ENCODE measurements at places on chromosomes 4 and X. TPM values are rescaled to one million over a fixed set of nuclear protein-coding genes. Genes with fewer than 3 reads are reported as not detected.

- H3K27me3 ChIP-seq = no peaks in the 10 kb centered on the region
- H3K4me1 ChIP-seq = no peaks in the 10 kb centered on the region
- no peak overlapping the region for H3K4me3 ChIP-seq
- H3K36me3 ChIP-seq = peaks cover 19% of the 10 kb centered on the region
- no peak overlapping the region for H3K27ac ChIP-seq
- DNase-seq = no peak
Observed at GRCh38 chrX:19535476-19535875, 20.2 kb upstream of the MAP3K15 start.

- no peaks in the 10 kb centered on the region for H3K27me3 ChIP-seq
- H3K36me3 ChIP-seq = no peaks in the 10 kb centered on the region
- no peak overlapping the region for H3K4me3 ChIP-seq
- no peak overlapping the region for H3K27ac ChIP-seq
- no peak for DNase-seq
Observed at GRCh38 chr4:110977554-110977953, 354.7 kb upstream of the PITX2 start.

GRCh38 chr4:159481936-159482335 is 379.1 kb downstream of the RAPGEF2 start:
- no peak overlapping the region for H3K27ac ChIP-seq
- H3K36me3 ChIP-seq = no peaks in the 10 kb centered on the region
- H3K4me3 ChIP-seq = no peak overlapping the region
- no peak for DNase-seq
- no peaks in the 10 kb centered on the region for H3K4me1 ChIP-seq

- H3K4me3 ChIP-seq = no peak overlapping the region
- H3K27ac ChIP-seq = no peak overlapping the region
- DNase-seq = no peak
- no peaks in the 10 kb centered on the region for H3K4me1 ChIP-seq
Observed at GRCh38 chrX:131041667-131042066, 16.5 kb upstream of the ARHGAP36 start.

GRCh38 chr4:8353912-8354453 is 84.4 kb downstream of the HTRA3 start:
- no peak for DNase-seq
- H3K36me3 ChIP-seq = no peaks in the 10 kb centered on the region
- H3K4me1 ChIP-seq = no peaks in the 10 kb centered on the region
- H3K27me3 ChIP-seq = peaks cover 2% of the 10 kb centered on the region

GRCh38 chrX:19702856-19703255 is 184.5 kb downstream of the SH3KBP1 start:
- no peak for DNase-seq
- peaks cover 33% of the 10 kb centered on the region for H3K36me3 ChIP-seq
- no peak overlapping the region for H3K27ac ChIP-seq

DNA sequence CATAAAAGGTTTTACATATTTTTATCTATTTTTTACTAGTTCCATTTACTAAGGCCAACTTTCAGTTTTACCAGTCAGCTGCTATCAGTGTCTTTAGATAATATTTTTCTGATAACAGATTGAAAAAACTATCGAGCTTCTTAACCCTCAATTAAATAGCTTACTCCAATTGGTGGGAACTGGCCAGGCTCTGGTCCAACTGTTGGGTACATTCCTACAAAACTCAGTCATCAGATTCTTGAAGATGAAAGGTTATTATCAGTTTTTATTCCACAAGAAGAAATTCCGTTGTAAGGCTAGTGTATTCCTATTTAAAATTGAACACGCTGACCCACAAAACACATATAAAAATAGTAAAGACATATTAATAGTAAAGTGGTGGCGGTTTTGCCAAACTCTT is 346.2 kb downstream of the MAPK10 start:
- no peak for DNase-seq
- no peak overlapping the region for H3K27ac ChIP-seq
- H3K27me3 ChIP-seq = no peaks in the 10 kb centered on the region
- no peaks in the 10 kb centered on the region for H3K36me3 ChIP-seq

DNA sequence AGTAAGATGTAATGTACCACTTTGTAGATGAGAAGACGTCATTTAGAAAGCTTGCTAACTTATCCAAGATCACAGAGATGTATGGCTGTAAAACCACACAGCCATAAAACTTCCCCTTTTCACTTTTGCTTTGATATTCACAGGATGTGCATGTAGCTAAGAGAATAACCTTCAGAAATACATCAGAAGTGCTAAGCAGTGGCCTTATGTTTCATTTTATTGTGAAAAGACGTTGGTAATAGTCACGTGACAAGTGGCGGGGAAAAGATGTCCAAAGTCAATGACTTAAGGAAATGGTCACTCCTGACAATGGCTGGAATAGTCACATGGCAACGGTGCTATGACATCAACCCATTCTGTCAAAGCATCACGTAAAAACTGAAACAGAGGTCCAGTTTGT is 12.9 kb upstream of the WDR17 start:
- H3K36me3 ChIP-seq = no peaks in the 10 kb centered on the region
- no peak overlapping the region for H3K4me3 ChIP-seq
- no peak overlapping the region for H3K27ac ChIP-seq
- peaks cover 5% of the 10 kb centered on the region for H3K4me1 ChIP-seq
- no peak for DNase-seq

DNA sequence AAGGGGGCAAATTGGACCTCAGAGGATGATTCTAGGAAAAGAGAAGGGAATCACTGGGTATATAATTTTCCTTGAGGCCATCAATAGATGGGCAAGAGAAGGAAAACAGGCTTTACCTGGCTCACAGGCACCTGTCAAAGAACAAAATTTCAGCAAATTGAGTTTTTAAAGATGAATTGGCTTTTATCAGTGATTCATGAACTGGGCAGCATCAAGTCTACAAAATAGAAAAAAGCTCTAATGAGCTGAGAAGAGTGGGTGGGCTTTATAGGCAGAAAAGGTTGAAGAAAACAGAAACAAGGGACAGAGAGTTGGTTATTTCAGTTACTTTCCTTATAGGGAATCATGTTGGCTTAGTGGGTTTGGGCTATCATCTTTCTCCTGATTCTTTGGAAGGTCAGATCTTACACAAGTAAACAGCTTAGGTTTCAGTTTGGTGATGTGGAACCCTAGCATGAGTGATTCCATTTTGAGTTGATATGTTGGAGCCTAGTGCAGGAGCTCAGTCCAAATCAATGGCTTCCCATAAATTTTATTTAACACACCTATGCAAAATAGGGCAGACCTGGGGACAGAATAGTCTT is 120.7 kb upstream of the MED14 start:
- H3K36me3 ChIP-seq = no peaks in the 10 kb centered on the region
- peaks cover 3% of the 10 kb centered on the region for H3K4me1 ChIP-seq
- no peak for DNase-seq
- H3K27me3 ChIP-seq = no peaks in the 10 kb centered on the region
- H3K27ac ChIP-seq = no peak overlapping the region
- H3K4me3 ChIP-seq = no peak overlapping the region

DNA sequence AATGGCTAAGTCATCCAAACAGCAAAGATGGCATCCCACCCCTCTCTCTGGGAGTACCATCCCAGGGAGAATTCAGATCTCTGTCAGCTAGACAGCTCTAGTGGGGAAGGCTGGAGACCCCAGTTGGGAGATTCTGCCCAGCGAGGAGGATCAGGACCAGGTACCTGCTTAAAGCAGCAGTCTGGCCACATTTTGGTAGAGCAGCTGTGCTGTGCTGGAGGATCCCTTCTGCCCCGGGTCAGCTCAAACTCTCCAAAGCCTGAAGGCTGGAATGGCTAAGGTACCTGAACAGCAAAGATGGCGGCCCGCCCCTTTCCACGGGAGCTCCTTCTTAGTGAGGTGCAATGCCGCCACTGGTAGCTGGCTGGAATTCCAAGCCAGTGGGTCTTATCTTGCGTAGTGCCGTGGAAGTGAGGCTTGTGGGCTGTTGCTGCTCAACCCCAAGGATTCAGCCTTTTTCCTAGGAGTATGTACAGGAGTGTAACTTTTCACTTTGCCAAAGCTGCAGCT is 40.1 kb downstream of the SATL1 start:
- H3K27ac ChIP-seq = no peak overlapping the region
- H3K4me1 ChIP-seq = no peaks in the 10 kb centered on the region
- no peak for DNase-seq

DNA sequence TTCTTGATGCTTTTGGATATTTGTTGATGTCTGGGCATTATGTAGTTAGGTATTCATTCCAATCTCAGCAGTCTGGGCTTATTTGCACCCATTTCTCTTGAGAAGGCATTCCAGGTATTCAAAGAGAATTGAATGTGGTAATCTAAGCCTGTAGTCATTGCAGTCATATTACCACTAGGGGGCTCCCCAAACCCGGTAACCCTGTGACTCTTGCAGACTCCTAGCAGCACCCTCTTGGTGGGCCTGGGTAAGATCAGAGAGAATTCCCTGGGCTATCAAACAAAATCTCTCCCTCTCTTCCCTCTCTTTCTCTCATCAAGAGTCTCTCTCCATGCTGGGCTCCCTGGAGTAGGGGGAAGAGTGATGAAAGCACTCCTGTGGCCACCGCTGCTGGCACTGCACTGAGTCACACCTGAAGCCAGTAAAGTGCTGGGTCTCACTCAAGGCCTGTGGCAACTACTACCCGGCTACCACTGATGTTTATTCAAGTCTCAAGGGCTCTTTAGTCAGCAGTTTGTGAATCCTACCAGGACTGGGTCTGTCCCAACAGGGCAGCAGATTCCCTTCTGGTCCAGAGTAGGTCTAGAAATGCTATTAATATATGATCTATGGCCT is 187.7 kb upstream of the NUDT10 start:
- no peaks in the 10 kb centered on the region for H3K4me1 ChIP-seq
- no peak overlapping the region for H3K4me3 ChIP-seq
- H3K27ac ChIP-seq = no peak overlapping the region
- no peaks in the 10 kb centered on the region for H3K36me3 ChIP-seq
- no peak for DNase-seq

DNA sequence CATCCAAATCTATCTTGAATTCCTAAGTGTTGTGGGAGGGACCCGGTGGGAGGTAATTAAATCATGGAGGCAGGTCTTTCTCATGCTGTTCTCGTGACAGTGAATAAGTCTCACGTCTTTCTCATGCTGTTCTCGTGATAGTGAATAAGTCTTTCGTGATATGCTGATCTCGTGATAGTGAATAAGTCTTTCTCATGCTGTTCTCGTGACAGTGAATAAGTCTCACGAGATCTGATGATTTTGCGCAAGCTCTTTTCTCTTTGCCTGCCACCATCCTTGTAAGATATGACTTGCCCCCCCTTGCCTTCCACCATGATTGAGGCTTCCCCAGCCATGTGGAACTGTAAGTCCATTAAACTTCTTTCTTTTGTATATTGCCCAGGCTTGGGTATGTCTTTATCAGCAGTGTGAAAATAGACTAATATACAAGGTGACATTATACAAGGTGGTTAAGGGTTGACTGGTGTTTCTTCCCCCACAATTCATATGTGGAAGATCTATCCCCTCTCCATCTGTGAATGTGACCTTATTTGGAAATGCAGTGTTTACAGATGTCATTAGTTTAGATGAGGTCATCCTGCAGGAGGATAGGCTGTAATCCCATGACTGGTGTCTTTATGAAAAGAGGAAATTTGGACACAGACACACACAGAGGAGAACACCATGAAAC is 27.6 kb downstream of the ARSD start:
- H3K36me3 ChIP-seq = no peaks in the 10 kb centered on the region
- H3K27me3 ChIP-seq = no peaks in the 10 kb centered on the region
- no peak overlapping the region for H3K27ac ChIP-seq
- no peak for DNase-seq
- no peak overlapping the region for H3K4me3 ChIP-seq
- peaks cover 7% of the 10 kb centered on the region for H3K4me1 ChIP-seq

- no peak for DNase-seq
- no peaks in the 10 kb centered on the region for H3K4me1 ChIP-seq
- H3K36me3 ChIP-seq = no peaks in the 10 kb centered on the region
- H3K27ac ChIP-seq = no peak overlapping the region
- H3K27me3 ChIP-seq = peaks cover 54% of the 10 kb centered on the region
Observed at GRCh38 chr4:4871573-4872313, 12.3 kb downstream of the MSX1 start.

DNA sequence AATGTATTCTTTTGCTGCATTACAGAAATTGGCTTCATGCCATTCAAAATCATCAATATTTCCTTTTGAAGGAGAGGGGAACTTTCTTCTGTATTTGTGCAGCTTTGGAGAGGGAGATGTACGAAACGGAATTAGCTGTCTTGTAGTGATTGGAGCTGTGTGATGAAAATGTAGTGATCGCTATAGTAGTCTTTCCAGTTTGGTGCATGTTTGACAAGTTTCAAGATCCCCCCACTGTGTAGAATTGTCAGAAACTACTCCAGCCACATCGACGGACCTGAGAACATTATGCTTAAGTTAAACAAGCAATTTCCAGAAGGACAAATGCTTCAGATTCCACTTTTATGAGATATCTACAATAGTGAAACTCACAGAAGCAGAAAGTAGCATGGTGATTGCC is 21.6 kb upstream of the MAGEA1 start:
- no peaks in the 10 kb centered on the region for H3K4me1 ChIP-seq
- DNase-seq = no peak
- H3K27ac ChIP-seq = no peak overlapping the region
- H3K36me3 ChIP-seq = no peaks in the 10 kb centered on the region
- no peak overlapping the region for H3K4me3 ChIP-seq

DNA sequence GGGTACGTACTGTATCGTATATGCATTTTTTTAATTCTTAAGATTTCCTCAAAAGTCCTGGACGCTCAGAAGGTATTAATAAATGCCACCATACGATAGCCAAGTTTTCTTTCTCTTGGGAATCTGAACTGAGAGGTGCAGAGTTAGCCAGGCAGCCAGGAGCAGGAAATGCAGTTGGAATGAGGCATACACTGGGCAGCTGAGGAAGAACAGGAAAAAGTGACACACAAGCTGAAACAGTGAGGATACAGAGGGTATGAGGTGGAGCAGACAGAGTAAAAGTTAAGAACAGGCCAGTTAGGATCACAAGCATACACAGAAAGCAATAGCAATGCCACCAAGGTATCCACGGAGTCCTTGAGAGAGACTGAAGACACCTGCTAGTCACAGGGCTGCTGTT is 13.4 kb downstream of the UFSP2 start:
- H3K27me3 ChIP-seq = no peaks in the 10 kb centered on the region
- H3K4me3 ChIP-seq = no peak overlapping the region
- no peak for DNase-seq
- H3K4me1 ChIP-seq = no peaks in the 10 kb centered on the region

The FANCB gene
- total RNA-seq = 14.2 TPM

The IL1RAPL2 gene
- total RNA-seq = not detected

The PTPN13 gene
- total RNA-seq = 0.25 TPM

The SPIN2A gene
- total RNA-seq = 0.84 TPM

The NSG1 gene
- not detected for total RNA-seq

The GCNA gene
- total RNA-seq = 3.5 TPM

The SAT1 gene
- total RNA-seq = 78.8 TPM

The ERAS gene
- total RNA-seq = not detected

The GAGE13 gene
- total RNA-seq = not detected

The SOWAHB gene
- not detected for total RNA-seq

The ADAMTS3 gene
- not detected for total RNA-seq

The TMEM31 gene
- total RNA-seq = not detected
